ENCODE measurements at places on chromosomes 5 and 9.

DNA sequence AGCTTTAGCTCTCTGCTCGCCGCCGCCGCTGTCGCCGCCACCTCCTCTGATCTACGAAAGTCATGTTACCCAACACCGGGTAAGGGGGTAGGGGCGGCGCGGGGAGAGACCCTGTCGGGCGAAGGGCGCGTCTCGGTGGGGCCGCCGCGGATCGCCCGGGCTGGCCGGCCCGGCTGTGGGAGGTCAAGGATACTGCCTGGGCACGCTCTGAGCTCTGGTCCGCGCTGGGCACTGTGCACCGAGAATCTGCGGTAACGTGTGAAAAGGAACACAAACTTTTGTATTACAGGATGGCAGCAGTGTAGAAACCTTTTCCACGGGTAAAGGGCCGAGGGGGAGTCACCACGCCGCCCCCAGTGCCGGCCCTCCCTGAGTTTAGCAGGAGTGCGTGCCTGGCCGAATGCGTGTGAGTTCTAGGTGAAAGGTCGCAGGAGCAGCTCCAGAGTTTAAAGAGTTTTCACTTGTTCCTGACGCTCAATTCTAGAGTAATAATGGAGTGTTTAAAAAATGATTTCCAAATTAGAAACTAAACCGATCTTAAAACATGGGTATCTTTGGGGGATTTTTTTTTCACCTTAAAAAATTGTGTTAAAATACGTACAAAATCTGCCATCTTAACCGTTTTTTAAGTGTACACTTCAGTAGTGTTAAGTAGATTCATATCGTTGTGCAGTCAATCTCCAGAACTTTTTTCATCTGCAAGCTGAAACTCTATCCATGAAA, at the start of gene HSDL2:
HSDL2 (plus strand) TSS at position 7 of the 723 bp plus-strand sequence; CDS start at position 63, 56 bp downstream.
- no peak for DNase-seq

DNA sequence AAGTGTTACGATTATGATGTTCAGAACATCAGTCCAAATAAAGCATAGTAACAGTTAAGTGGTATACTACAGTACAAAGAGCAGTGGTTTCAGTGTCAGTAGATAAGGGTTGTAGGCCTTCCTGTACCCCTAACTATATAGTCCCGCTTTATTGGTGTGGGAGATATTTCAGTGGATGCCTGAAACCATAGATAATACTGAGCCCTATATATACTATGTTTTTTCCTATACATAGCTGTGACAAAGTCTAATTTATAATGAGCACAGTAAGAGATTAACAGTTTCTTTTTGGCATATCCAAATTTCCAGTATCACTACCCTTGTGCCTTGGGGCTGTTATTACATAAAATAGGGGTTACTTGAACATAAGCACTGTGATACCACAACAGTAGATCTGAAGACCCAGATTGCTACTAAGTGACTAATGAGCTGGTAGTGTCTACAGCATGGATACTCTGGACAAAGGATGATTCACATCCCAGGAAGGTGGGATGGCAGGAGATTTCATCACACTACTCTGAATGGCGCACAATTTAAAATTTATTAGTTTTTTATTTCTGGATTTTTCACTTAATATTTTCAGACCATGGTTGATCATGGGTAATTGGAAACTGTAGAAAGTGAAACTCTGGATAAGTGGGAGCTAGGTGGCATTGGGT, 119.3 kb downstream of the RPS23 start:
- DNase-seq: no peak

- no peak for DNase-seq
These were observed 793.1 kb downstream of the CDH9 start for GRCh38 chr5:26245321-26245720.

- DNase-seq: no peak
These were observed 159.3 kb downstream of the SYK start for GRCh38 chr9:90960941-90961340.

DNA sequence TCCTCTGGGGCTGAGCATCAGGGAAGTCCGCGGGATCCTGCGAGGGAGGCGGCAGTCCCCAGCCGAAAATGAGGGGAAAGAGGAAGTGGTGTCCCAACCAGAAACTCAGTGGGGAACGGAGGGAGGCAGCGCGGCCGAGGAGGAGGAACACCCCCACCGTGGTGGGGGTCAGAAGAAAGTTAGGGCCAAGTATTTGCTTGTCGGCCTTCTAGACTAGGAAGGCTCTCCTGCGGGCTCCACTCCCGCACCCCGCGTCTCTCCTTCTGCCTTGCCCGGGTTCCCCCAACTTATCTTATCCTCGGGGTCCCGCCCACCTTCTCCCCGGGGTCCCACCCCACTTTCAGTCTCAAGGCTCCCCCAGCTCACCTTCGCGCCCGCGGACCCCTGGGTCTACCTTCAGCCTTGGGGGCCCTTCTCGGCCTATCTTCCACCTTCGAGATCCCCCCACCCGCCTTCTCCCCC, 557 bp upstream of the PHF2 start:
- DNase-seq: no peak

DNA sequence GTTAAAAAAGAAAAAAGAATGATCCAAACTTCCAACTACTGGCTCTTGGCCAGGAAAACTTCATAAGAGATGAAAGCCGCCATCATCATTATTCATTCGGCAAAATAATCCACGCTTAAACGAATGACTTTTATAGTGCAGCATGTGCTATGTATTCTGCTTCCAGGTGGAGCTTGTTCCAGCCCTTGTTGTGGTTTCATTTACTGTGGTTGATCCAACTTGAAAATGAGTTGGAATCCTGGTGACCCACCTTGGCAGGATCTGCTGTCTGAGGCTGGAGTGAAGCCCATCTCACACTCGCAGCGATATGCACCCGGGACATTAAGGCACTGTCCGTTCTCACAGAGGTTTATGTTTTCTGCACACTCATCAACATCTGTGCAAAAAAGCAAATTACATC, 209.6 kb downstream of the FBN2 start:
- DNase-seq: no peak

GRCh38 chr5:170985486-170985885, 123.7 kb downstream of the RANBP17 start:
- DNase-seq: no peak

DNA sequence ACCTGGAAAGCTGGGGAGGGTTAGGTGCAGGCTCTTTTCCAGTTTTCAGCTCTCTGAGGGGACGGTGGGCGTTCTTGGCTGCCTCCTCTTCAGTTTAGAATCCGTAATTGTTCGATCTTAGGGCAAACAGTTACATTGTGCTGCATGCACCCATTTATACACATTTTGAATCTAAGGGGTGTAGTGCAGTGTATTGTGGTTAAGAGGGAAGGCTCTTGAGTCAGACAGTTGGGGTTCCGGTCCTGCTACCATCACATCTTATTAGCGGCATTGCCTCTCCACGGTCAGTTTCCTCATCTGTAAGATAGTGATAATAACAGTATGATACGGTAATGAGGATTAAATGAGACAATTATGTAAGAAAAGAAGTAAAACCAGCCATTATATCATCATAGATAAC, 625 bp downstream of the EXOSC2 start:
- no peak for DNase-seq

- no peak for DNase-seq
These were observed 13.4 kb downstream of the CFAP95 start for GRCh38 chr9:69834056-69834455.

- DNase-seq: no peak
These were observed 158.5 kb upstream of the NFIL3 start for GRCh38 chr9:91582181-91582580.

- DNase-seq: no peak
These were observed 200.0 kb downstream of the MELK start for GRCh38 chr9:36772449-36773403.

GRCh38 chr5:56432321-56432720, 199.2 kb upstream of the ANKRD55 start:
- no peak for DNase-seq

GRCh38 chr9:12680757-12681156, 12.4 kb upstream of the TYRP1 start:
- no peak for DNase-seq

DNA sequence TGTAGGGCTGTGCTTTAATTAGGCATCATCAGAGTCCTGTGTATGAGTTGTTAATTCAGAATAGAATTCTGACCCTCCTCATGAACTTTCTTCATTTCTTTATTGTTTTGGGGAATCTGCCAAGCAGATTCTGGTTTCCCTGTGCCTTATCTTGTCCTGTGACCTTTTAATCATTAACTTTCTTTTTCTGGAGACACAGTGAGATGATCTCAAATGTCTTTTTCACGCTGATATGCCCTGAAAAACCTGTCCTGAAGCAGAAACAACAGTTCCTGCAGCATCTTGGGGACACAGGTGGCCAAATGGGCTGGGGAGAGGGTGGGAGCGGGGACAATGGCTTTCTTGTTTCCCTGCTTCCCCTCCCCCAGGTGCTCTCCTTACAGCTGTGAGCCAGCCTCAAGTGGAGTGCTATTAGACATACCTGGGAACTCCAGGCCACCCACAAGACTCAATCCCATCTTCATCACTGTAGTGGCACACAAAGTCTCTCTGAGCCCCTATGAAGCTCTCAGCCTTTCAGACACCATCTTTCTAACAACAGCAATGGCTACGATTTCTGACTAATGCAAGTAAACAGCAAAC, 213.8 kb downstream of the ATP10B start:
- no peak for DNase-seq

GRCh38 chr5:142922223-142922952, 152.2 kb downstream of the ARHGAP26 start:
- no peak for DNase-seq

DNA sequence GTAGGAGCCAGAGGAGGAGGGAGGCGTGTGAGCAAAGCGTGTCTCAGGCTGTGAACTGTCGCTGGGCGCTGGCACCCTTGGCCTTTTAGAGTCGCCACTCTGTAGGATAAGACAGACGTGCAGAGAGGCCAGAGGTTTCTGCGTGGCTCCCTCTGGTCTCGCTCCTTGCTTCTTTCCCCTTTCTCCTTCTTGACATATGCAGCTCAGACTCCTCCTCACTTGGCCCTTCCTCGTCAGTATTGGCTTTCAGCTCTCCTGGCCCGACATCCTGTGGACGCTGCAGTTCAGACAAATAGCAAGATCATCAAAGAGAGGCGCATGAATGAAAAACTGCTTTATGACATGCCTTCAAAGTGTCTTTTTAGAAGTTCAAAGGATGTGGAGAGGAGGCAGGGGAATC, 116.8 kb upstream of the SPRY4 start:
- no peak for DNase-seq

DNA sequence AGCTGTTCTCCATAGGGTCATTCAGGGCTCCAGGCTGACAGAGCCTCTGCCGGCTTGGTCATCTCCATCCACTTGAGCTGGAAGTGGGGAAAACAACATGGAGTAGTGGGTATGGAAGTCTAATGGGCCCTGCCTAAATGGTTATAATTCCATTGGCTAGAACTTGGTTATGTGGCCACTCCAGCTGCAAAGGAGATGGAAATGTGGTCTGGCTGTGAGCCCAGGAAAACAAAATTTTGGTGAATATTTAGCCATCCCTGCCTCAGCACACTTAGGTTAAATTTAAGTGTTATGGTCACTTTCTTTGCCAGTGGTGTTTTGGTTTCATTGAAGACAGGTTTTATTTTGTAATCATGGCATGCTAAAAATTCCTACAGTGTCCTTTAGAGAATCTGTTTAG, 112.3 kb downstream of the SMARCA2 start:
- DNase-seq: no peak

- DNase-seq: no peak
These were observed 125.3 kb upstream of the DAPK1 start for GRCh38 chr9:87372356-87372851.

DNA sequence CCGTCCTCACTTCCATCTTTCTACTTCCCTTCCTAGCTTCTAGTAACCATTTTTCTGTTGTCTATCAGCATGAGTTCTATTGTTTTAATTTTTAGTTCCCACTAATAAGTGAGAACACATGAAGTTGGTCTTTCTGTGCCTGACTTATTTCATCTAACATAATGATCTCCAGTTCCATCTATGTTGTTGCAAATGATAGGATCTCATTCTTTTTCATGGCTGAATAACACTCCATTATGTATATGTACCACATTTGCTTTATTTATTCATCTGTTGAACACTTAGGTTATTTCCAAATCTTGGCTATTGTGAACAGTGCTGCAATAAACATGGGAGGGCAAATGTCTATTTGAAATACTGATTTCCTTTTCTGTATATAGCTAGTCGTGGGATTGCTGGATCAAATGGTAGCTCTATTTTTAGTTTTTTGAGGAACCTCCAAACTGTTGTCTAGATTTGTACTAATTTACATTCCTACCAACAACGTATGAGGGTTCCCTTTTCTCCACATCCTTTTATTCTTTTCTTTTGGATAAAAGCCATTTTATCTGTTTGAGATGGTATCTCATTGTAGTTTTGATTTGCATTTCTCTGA, 50.3 kb downstream of the NSD1 start:
- DNase-seq: no peak

GRCh38 chr9:124180557-124180956, 77.2 kb upstream of the NEK6 start:
- no peak for DNase-seq

Measured in H1 (cell line).